NCI-H526 (cell line): ENCODE measurements at places on chromosomes 6 and 20.

DNA sequence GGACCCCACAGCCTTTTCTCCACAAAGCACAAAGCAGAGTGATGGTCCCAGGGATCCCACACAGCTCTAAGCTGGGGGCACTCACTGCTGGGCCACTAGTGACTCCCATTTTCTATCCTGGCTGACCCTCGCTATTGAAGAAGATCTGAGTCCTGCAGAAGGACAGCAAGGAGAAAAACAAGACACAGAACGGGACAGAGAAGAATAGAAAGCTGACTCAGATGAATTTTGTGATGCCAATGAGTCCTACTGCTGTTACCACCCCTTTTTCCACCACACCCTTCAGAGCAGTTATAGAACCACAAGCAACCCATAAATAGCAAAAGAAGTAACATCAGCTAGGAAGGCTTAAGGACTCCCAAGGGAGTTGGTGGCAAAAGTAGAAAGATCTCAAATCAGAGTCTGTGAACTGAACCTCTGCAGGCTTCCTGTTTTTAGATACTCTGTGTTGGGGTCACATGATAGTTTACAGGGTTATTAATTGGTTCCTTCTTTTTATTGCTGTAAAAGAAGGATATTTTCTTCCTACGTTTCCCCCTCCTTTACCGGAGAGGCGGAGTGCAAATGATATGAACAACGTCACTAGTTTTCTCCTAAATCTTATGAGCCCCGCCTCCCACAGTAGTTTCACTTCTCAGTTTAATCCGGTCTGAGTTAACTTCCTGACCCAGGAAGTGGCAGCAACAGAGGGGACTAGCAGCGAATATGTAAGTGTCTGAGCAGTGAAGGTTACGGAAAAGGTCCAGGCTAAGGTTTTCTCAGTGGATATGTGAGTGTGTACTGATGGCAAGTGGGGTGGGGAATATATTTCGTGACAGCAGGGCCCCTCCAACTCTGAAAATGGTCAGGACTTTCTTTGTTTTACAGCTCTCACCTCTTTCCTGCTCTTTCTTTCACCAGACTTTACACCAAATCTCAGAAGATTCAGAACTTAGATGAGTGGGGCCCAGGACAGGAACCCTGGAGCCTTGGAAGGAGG lies at the start of gene TRIM38:
Gene TRIM38 (plus strand): TSS at position 654 of the 979 bp plus-strand sequence. CDS start 3,721 bp downstream, outside the sequence.
- DNase-seq = no peak

- DNase-seq = no peak
These were observed 4.0 kb upstream of the ADGRF5 start for GRCh38 chr6:46925563-46926253.

GRCh38 chr20:24986436-24987015 lies 6.0 kb downstream of the APMAP start:
- no peak for DNase-seq

DNA sequence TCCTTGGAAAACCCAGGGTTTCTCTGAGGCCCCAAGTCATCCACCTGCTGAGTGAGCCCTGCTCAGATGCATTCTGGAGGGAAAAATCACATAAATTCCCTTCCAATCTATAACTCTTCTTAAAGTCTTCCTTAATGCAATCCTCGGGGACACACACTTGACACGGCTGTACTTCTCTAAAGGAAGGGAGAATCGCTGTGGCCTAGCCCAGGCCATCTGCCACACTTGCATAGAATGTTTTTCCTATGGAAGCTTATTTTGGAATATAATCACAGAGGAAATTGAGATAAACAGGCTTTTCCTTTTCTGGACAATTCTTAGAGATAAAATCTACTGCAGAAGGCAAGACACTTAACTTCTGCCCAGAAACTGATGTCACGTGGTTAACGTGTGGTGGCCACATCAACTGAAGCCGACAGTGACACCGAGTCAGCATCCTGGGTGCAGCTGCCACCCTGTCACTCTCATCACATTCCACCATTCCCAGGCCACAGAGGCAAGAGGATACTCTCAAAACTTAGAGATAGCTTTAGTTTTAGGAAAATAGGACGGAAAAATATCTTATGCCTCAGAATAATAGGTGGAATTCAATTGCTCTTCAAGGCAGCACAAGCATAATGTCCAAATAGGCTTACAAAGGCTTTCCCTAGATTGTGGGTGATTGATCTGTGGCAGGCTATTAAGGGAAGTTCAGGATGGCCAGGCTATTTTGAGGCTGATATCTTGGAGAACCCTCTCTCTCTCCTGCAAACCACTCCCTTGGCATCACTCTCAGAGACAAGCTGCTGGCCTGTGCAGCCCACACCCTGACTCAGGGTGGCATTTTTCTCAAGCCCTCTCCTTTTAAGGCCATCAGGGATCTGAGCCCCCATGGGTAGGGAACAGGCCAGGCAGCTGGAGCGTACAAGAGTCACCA lies 29.6 kb downstream of the PSMB1 start:
- no peak for DNase-seq

DNA sequence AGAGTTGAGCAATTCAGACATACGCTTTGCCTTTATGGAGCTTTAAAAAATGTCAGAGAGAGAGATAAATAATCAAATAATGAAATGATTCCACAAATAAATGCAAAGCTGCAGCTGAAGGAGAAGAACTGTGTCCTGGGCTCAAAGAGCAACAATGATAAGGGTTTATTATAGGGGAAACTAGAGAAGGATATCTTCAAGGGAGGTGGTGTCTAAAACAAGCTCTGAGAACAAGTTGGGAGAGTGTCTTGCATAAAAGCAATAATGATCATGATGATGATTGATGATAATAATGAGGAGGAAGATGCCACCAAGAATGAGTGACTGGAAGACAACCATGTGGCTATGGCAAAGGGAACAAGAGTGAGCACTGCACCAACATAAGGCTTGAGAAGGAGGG lies 164.3 kb downstream of the KIF16B start:
- no peak for DNase-seq

- DNase-seq = no peak
These were observed 131.3 kb upstream of the EDN1 start for GRCh38 chr6:12158686-12159415.

DNA sequence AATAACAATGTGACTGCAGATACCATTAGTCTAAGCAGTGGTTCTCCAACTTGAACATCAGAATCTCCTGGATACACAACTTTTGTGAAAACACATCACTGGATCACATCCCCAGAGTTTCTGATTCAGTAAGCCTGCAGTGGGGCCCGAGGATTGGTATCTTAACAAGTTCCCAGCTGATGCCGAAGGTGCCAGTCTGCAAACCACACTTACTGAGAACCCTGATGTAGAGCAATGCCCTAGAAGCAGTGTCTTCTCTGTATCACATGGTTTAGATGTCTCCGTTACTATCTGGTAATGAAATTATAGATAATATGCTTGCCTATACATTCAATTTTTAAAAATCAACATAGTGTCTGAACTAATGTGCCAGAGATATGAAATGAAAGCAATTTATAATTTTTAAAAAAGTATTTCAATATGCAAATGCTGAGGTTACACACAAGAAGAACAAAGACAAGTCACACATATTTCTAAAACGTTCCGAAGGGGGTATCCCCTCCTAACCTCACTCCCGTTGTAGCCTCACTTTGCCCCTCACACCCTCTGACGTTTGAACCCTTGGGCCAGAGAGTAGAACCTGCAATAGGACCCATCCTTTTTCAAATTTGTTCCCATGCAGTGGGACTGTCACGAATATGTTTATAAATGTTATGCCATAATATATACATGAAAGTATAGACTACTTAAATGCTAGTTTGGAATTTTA lies 115.4 kb upstream of the SAMD5 start:
- no peak for DNase-seq

GRCh38 chr6:77177470-77177869 lies 285.8 kb downstream of the HTR1B start:
- no peak for DNase-seq

- no peak for DNase-seq
These were observed 298.4 kb downstream of the MAFB start for GRCh38 chr20:40390654-40391053.

DNA sequence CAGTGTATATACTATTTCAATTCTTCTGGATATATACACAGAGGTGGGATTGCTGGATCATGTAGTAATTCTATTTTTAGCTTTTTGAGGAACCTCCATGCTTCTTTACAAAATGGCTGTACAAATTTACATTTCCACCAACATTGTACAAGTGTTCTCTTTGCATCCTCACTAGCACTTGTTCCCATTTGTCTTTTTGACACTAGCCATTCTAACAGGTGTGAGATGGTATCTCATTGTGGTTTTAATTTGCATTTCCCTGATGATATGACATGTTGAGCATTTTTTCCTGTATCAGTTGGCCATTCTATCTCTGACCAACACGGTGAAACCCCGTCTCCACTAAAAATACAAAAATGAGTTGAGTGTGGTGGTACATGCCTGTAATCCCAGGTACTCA lies 68.1 kb upstream of the PMEPA1 start:
- peak; percentile 76 for DNase-seq

DNA sequence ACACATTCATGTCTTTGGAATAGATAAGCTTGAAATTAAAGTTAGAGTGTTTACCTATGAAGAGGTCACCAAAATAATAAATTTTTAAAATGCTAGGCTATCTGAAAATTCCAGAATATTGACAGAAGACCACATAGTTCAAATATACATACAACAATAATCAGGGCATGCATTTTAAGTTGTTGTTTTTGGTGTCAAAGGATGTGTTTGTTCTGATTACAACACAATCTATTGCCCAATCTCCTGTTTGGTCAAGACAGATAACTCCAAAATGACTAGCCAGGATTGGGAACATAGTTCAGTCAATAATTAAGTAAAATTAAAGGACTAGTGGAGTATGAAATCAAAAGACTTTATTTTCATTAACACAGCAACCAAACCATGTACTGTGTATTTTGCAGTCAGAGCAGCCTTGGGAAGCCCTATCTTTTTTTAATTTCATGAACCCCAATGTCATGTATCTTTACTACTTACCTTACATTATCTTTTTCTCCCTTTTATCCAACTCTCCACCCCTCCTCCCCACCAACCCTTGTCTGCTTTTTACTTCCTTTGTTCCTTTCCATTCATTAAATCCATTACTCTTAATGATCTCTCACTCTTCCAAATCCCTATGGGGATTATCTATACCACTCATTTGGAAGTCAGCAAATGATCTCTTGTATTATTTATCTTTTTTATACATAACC lies 111.2 kb downstream of the CDK19 start:
- no peak for DNase-seq

DNA sequence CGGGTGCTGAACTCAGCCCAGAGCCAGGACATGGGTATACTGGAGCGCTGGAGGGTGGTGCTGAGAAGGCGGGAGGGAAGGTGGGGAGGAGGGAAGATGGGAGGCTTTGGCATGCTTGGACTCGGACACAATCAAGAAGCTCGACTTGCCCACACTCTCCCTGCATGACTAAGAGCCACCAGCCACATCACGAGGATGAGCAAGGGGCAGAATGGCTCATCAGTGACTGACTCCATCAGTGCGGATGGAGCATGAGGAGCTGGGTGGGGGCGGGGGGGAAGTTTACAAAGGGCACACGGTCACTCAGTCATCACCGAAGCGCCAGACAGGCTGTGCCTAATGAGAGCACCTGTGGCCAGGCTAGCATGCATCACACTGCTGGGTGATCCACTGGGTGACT lies 222.8 kb downstream of the KIF16B start:
- DNase-seq = no peak

DNA sequence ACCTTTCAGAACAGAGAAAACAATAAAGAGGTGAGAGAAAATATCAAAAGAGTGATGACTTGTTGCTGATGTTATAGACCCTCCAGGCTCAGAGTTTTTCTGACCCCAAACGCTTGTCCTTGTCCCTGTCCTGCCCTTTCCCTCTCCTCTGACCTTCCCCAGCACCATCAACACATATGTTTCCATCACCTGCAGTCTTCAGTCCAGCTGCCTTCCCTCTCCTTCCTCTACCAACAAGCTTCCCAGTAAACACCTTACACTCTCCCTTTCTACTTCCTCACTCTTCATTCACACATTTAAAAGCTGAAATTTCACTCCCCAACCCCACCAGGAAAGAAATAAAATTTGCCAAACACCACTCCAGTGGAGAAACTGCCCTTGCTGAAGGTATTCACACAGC lies 25.4 kb upstream of the AFDN start:
- DNase-seq = no peak

DNA sequence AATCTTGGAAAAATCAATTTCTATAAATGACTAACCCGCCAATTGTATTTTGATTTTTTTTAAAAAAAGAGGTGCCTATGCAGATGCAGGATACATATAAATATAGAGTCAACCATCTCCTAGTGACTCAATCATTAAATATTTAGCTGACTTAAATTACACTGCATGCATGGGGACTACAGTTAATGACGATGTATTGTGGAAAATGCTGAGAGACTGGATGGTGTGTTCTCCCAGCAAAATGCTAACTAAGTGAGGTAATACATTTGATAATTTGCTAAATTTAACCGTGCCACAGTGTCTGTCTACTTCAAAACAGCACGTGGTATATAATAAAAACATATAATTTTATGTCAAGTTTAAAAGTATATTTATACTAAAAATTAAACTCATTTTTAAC lies 341.6 kb downstream of the PRKN start:
- DNase-seq = no peak
